Mesothelial cell of epicardium (in vitro differentiated cells): ENCODE measurements at places on chromosomes 16 and 17. TPM values are rescaled to one million over a fixed set of nuclear protein-coding genes. Genes with fewer than 3 reads are reported as not detected.

GRCh38 chr16:556474-557173 lies 3.6 kb upstream of the PRR35 start:
- DNase-seq: no peak

- no peak for DNase-seq
Measured at GRCh38 chr16:67164599-67165061, at the start of gene HSF4. Gene HSF4, plus strand, starts transcription at chr16:67164745. Its CDS starts 67 bp downstream, at chr16:67164812.

DNA sequence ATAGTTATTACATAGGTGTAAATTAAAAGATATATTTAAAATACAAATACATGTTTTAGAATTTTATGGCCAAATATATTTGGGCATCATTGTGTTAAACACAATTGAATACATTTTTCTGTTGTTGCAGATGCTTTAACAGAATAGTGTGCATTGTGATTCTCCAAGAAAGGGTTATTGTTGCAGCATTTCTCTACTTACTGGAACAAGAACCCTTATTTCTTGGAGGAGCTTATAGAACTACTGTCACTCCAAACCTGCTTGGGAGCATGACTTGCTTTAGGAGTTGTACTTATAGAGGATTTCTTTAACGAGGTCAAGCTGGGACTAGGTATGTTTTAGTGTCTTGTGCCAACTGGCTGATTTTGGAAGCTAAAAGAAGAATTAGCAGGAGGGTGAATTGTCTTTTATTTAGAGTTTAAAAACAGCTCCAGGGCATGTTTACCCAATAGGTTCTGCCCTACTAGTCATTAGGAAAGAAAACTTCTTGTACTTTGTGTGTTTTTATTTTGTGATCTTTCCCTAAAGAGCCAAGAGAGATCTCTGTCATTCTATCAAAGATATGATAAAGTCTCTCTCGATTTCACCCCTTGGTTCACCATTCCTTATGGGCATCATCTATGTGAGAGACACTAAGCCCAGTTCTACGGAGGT lies 279.8 kb upstream of the SALL1 start:
- DNase-seq: no peak

- no peak for DNase-seq
Measured at GRCh38 chr16:8716592-8716991, 42.2 kb downstream of the ABAT start.

- no peak for DNase-seq
Measured at GRCh38 chr16:11118479-11118878, 137.5 kb downstream of the SOCS1 start.

GRCh38 chr17:50237901-50238300 lies 36.4 kb upstream of the TMEM92 start:
- DNase-seq: no peak

DNA sequence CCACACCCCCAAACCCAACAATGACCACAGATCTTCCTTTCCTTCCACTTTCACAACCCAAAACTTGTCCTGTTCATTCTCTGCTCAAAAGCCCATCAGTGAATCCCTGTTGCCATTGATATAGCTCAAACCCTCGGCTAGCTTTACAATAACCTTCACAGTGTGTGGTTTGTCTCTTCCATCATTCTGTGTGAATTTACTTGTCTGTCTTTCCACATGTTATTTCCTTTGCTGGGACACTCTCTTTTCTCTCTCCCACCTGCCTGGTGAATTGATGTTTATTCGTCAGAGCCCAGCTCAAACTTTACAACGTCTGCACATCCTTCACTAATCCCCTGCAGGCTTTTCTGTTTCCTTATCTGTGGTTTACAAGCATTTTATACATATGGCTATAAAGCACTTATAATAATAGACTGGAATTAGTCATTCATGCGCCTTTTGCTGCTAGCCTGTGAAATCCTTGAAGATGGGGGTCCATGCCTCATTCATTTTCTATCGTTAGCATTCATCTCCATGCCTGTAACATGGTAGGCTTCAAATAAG lies 114.4 kb downstream of the CDH13 start:
- no peak for DNase-seq

DNA sequence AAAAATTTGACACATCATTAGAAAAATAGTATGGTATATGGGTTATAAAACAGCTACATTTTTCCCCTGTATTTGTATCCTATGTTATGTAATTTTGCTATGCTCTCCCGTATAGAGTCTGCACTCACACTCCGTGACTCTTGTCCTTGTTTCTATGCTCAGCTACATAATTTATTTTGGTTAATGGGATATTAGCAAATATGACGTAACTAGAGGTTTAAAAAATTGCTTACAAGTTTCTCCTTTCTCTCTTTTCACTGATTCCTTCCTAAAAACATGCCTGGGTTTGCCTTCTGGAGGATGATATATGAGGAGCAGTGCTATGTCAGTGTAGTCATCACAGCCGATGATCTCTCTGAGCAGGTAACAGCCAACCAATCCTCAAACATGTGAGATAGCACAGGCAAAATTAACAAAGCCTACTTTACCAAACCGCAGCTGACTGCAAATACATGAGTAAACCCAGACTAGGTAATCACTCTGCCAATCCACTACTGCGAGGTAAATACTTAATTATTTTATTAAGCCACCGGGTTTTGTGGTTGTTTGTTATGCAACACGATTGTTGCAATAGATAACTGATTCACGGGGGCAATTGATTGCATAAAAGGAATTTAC lies 126.9 kb downstream of the KIF2B start:
- no peak for DNase-seq

DNA sequence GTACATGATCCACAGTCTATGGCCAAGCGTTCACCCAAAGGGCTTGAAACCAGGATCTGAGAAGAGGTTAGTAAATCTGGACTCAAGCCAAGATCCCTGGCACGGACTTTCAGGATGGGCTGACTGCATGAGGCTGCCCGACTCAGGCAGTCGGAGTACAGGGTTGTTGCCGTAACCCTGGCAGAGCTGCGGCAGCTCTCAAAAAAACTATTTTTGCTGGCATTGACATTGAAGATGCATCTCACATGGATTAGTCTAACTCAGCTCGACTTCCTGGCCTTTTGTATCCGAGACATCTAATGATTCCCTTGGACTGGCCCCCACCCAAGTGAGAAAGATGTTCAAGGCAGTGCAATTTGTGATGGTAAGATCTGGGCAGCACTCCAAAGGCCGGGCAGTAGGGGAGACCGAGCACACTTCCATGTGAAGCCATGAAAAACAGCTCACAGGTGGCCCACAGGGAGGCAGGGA lies 6.2 kb downstream of the SLC47A1 start:
- no peak for DNase-seq

DNA sequence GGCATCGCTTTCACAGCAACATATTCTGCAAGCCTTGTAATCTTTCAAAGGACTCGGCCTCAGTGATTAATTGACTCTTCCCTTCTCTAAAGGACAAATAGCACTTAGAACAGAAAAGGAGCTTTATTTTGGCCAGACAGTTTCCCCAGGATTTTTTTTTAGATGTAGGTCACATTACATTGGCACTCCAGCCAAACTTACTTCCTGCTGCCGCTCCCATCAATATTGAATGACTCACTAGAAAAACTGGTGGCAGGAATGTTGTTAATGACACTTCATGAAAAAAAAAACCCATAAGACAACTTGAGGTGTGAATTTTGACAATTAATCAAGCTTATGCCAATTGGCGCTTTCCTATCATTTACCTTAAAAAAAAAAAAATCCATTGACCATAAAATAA lies 432.6 kb downstream of the TOX3 start:
- no peak for DNase-seq

GRCh38 chr17:17042851-17043460 lies 699 bp downstream of the MPRIP start:
- DNase-seq: no peak

GRCh38 chr17:56317351-56318208 lies 164.3 kb downstream of the ANKFN1 start:
- DNase-seq: no peak

The CD300A gene
- not detected in 3 replicates for total RNA-seq
